Thoracic aorta endothelial cell (primary cell): ENCODE measurements at places on chromosomes 16 and 17. TPM values are rescaled to one million over a fixed set of nuclear protein-coding genes. Genes with fewer than 3 reads are reported as not detected.

Gene PMFBP1
- under 0.01 and 0.14 TPM in 2 replicates for total RNA-seq

Gene EFCAB13
- 6.0 and 7.0 TPM in 2 replicates for total RNA-seq

Gene PERCC1
- total RNA-seq, result not detected in 2 replicates

Gene RPS15A
- total RNA-seq, result 943 and 1,460 TPM in 2 replicates

Gene HOXB8
- 2.9 TPM in 1 of 2 replicates, not detected in the other for total RNA-seq

Gene ZSCAN32
- total RNA-seq, result 10.4 and 12.2 TPM in 2 replicates

Gene CCL7
- total RNA-seq, result 0.29 and 0.53 TPM in 2 replicates

Gene DHRS7C
- not detected in 2 replicates for total RNA-seq

Gene C16orf74
- total RNA-seq, result 35.0 and 35.3 TPM in 2 replicates

Gene KRTAP1-1
- total RNA-seq, result not detected in 2 replicates

Gene TPSG1
- total RNA-seq, result not detected in 2 replicates

Gene DNAH9
- total RNA-seq, result under 0.01 and 0.07 TPM in 2 replicates

Gene GAN
- 15.5 and 15.7 TPM in 2 replicates for total RNA-seq

Gene ABCC12
- not detected in 2 replicates for total RNA-seq

Gene OR4D1
- total RNA-seq, result not detected in 2 replicates

Gene SLC2A4
- total RNA-seq, result under 0.01 and 0.14 TPM in 2 replicates
